ENCODE measurements at places on chromosomes 11 and 22. TPM values are rescaled to one million over a fixed set of nuclear protein-coding genes. Genes with fewer than 3 reads are reported as not detected.

GRCh38 chr11:64624883-64625481, 34.0 kb downstream of the SLC22A12 start:
- no peak for DNase-seq
- no peaks in the 10 kb centered on the region for H3K4me1 ChIP-seq
- peaks cover 4% of the 10 kb centered on the region for H3K27me3 ChIP-seq
- H3K27ac ChIP-seq, result no peak overlapping the region
- H3K36me3 ChIP-seq, result no peaks in the 10 kb centered on the region

- peaks cover 4% of the 10 kb centered on the region for H3K27me3 ChIP-seq
- no peak overlapping the region for H3K27ac ChIP-seq
- no peak for DNase-seq
- no peak overlapping the region for H3K4me3 ChIP-seq
- H3K4me1 ChIP-seq, result no peaks in the 10 kb centered on the region
These were observed 199.8 kb downstream of the MIAT start for GRCh38 chr22:26857169-26857568.

- H3K4me3 ChIP-seq, result no peak overlapping the region
- no peak for DNase-seq
- peaks cover 11% of the 10 kb centered on the region for H3K4me1 ChIP-seq
- no peak overlapping the region for H3K27ac ChIP-seq
These were observed 20.2 kb upstream of the PRDM10 start for GRCh38 chr11:130022799-130023198.

DNA sequence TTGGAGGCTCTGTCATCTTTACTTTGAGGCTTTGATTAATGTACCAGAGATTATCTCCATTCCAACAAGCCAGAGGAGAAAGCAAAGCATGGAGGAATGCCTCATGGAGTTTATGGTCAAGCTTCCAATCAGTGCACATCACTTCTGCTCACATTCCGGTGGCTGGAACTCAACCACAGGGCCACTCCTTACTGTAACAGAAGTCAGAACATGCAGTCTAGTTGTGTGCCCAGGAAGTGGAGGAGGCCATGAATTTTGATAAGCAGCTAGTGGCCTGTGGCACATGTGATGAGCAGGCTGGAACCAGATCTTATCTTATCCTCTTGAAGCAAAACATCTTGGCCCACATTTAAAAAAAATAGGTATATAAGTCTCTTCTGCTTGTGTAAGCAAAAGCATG, 258.9 kb upstream of the ARHGAP20 start:
- H3K36me3 ChIP-seq, result no peaks in the 10 kb centered on the region
- peaks cover 6% of the 10 kb centered on the region for H3K27me3 ChIP-seq
- H3K4me1 ChIP-seq, result no peaks in the 10 kb centered on the region
- peak; percentile 98 for DNase-seq
- H3K27ac ChIP-seq, result no peak overlapping the region
- H3K4me3 ChIP-seq, result no peak overlapping the region

DNA sequence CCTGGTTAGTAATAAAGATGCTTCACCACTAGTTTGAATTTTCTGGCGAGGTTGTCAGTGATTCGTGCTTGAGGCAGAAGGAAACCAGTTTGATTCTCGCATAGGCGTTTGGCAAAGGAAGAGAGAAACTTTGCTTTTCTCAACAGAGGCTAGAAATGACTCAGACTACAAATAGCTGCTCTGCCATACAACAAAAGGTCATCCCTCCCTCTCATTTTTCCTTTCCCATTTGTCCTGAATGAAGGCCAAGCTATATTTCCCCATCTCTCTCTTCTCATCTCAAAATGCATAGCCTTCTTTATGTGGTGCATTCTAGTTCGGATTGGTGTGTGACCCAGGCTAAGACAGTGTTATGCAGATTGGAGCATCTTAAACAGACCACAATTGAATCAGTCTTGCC, 741.4 kb downstream of the NTM start:
- H3K27me3 ChIP-seq, result no peaks in the 10 kb centered on the region
- peak; percentile 92 for DNase-seq
- H3K27ac ChIP-seq, result peak overlapping the region; percentile 65
- peaks cover 42% of the 10 kb centered on the region for H3K4me1 ChIP-seq

- H3K27ac ChIP-seq, result no peak within 1 kb of the TSS
- no peaks in the 10 kb centered on the region for H3K27me3 ChIP-seq
- peaks cover 15% of the 10 kb centered on the region for H3K36me3 ChIP-seq
- DNase-seq, result peak; percentile 59
- H3K4me1 ChIP-seq, result peaks cover 23% of the 10 kb centered on the region
- H3K4me3 ChIP-seq, result peak within 1 kb of the TSS; percentile 67
These were observed at the start of gene TMEM132A for GRCh38 chr11:60924110-60924905. Gene TMEM132A, plus strand, starts transcription at chr11:60924460. Its CDS starts 174 bp downstream, at chr11:60924634.

- no peaks in the 10 kb centered on the region for H3K27me3 ChIP-seq
- DNase-seq, result peak; percentile 88
- H3K36me3 ChIP-seq, result no peaks in the 10 kb centered on the region
- peaks cover 9% of the 10 kb centered on the region for H3K4me1 ChIP-seq
- no peak overlapping the region for H3K27ac ChIP-seq
These were observed 243.4 kb upstream of the POU2AF2 start for GRCh38 chr11:111001986-111002611.

DNA sequence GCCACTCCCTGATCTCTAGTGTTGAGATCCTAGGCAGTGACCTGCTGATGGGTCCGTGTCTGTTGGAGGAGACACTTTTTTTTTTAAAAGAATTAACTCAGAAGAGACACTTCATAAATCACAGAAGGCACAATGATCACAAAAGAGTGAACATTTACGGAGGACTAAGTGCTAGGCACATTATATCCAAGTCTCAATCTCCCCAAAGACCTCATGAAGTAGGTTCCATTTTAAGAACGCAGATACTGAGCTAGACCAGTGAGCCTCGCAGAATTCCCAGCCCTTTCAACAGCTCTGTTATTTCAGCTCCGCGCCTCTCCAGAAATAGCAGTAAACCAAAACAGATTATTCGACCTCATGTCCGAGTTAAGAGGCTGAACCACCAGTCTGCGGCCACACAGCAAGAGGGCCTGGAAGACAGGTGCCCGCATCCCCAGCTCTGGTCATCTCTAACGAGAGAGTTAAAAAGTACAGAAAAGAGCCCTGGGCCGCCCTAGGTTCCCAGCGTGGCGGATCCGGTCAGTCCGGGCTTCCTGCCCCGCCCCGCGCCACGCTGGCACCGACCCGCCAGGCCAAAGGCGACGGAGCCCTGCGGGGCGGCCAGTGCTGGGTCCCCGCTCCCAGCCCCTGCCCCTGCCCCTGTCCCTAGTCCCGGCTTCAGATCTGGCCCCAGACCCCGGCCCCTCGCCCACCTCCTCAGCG, 612 bp downstream of the XBP1 start:
- peak overlapping the region; percentile 99 for H3K27ac ChIP-seq
- H3K4me1 ChIP-seq, result peaks cover 18% of the 10 kb centered on the region
- H3K4me3 ChIP-seq, result peak overlapping the region; percentile 93
- H3K36me3 ChIP-seq, result peaks cover 37% of the 10 kb centered on the region

GRCh38 chr11:36463781-36464180, 46.3 kb downstream of the TRAF6 start:
- H3K4me1 ChIP-seq, result peaks cover 24% of the 10 kb centered on the region
- DNase-seq, result peak; percentile 74
- no peak overlapping the region for H3K4me3 ChIP-seq
- H3K27me3 ChIP-seq, result no peaks in the 10 kb centered on the region
- H3K27ac ChIP-seq, result peak overlapping the region; percentile 41
- no peaks in the 10 kb centered on the region for H3K36me3 ChIP-seq

- H3K4me3 ChIP-seq, result no peak overlapping the region
- H3K27me3 ChIP-seq, result no peaks in the 10 kb centered on the region
- H3K36me3 ChIP-seq, result no peaks in the 10 kb centered on the region
- no peak for DNase-seq
These were observed 20.1 kb upstream of the SPTBN2 start for GRCh38 chr11:66749091-66749490.

DNA sequence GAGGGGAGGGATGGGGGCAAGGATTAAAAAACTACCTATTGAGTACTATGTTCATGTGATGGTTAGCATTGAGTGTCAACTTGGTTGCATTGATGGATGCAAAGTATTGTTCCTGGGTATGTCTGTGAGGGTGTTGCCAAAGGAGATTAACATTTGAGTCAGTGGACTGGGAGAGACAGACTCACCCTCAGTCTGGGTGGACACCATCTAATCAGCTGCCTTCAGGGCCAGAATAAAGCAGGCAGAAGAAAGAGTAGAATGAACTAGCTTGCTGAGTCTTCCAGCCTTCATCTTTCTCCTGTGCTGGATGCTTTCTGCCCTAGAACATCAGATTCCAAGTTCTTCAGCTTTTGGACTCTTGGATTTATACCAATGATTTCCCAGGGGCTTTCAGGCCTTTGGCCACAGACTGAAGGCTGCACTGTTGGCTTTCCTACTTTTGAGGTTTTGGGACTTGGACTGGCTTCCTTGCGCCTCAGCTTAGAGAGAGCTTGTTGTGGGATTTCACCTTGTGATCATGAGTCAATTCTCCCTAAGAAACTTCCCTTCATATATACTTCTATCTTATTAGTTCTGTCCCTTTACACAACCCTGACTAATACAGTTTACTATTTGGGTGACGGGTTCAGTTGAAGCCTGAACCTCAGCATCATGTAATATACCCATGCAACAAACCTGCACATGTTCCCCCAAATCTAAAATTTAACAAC, 70.2 kb downstream of the MTNR1B start:
- no peaks in the 10 kb centered on the region for H3K36me3 ChIP-seq
- H3K4me1 ChIP-seq, result no peaks in the 10 kb centered on the region
- no peaks in the 10 kb centered on the region for H3K27me3 ChIP-seq

DNA sequence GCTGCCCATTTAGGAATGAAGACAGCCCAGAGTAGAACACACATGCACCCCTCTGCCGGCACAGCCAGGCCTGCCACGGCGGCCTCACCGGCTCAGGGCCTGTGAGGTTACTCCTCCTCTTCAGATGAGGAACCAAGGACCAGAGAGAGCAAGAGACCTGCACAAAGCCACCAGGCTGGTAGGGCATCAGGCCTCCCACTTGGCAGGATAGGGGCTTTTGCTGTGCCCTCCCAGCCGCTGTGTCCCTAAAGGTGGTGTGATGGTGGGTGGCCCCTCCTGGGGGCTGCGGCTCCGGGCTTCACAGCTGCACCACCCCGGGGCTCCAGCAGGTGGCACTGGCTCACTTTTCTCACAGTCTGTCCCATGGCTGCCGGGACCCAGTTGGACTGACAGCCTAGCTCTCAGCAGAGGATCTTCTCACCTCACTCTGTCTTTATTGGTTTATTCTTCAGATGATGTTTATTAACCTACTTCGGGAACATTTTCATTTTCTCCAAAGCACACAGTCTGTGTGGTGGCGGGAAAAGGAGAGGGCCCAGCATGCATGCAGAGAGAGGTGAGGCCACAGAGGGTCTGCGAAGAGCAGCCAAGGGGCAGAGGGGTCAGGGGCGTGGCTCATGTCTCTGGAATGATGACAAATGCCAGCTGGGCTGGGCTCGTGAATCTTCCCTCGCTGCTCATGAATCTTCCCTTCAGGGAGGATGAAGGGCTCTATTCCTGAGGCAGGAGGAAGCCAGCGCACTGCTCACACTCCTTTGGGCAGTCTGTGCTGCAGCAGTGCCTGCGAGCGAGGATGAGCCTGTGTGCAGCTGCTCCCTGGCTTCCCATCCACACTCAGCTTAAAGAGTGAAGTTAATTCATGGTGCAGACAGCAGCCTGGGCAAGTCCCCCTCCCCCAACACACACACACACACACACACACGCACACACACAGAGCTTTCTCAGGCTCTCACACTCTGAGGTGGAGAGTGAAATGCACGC, 101.1 kb upstream of the PITPNB start:
- H3K4me1 ChIP-seq, result peaks cover 4% of the 10 kb centered on the region
- DNase-seq, result peak; percentile 16
- no peaks in the 10 kb centered on the region for H3K36me3 ChIP-seq
- H3K27me3 ChIP-seq, result no peaks in the 10 kb centered on the region

DNA sequence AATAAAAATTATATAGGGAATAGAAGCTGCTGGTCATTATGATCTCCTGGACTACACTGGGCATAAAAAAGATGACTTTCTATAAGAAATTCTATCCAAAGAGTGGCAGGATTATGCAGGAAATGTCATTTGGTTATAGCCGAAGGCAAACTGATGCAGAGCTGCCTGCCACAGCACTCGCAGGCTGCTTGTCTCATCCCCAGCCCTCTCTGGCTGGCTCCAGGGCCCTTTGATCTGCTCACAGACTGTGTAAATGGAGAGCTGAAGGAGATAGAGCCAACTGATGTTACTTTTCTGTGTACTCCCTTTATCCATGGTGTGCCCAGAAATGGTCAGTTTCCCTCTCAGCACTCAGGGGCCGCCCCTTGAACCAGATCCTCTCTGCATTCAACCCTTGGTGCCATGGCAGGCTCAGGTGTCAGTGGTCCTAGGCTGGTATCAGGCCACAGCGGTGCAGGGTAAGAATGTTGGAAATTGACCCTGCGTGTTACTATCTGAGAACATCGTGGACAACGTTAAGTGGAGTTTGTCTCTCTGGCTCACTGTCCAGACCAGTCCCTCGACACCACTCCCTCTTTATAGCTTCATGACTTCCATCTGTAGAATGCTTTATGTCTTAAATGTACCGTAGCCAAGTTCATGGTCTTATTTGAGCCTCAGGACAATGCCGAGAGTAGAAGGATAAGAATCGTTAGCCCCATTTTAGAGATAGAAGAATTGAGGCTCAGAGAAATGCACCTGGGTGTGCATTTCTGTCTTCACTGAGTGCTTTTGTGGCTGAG, 27.8 kb downstream of the TEAD1 start:
- H3K36me3 ChIP-seq, result peaks cover 4% of the 10 kb centered on the region
- no peaks in the 10 kb centered on the region for H3K27me3 ChIP-seq
- peaks cover 27% of the 10 kb centered on the region for H3K4me1 ChIP-seq
- no peak overlapping the region for H3K27ac ChIP-seq
- no peak for DNase-seq

DNA sequence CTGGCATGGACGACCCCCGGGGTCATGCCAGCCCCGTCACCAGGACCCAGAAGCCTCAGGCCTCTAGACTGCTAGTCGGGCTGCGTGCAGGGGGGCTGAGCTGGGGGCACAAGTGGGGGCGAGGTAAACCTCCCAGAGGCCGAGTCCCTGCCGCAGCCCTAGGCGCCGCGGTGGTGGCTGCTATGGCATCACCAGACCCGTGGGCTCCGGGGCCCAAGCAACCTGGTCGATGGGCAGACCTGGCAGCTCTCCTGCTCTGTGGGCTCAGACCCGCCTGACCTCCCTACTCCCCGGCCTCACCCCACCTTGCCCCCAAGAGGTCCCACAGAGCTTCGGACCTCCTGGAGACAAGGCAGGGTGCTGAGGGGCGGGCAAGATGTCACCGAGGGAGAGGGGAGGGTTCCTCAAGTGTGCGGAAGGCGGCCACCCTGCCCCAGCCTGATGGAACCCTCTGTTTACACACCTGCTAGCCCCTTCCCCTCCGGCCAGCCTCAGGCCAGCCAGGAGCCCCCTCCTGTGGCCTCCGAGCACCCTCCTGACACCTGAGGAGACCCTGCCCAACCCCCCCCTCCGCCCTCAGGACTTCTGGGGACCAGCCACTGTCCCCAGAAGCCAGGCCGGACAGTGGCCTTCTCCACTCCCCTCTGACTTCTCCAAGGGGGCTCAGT, 9.4 kb downstream of the IGF2 start:
- no peaks in the 10 kb centered on the region for H3K4me1 ChIP-seq
- no peak for DNase-seq
- no peak overlapping the region for H3K27ac ChIP-seq
- no peak overlapping the region for H3K4me3 ChIP-seq
- no peaks in the 10 kb centered on the region for H3K36me3 ChIP-seq
- peaks cover 7% of the 10 kb centered on the region for H3K27me3 ChIP-seq

GRCh38 chr22:43878831-43879550, 12.8 kb downstream of the PNPLA5 start:
- H3K36me3 ChIP-seq, result no peaks in the 10 kb centered on the region
- H3K27me3 ChIP-seq, result peaks cover 8% of the 10 kb centered on the region
- H3K27ac ChIP-seq, result no peak overlapping the region

SIK2 gene
- 15.0 TPM for total RNA-seq

MOGAT2 gene
- total RNA-seq, result not detected

TYR gene
- total RNA-seq, result not detected

SLC37A4 gene
- 11.7 TPM for total RNA-seq

KCNJ11 gene
- total RNA-seq, result not detected

TRIM22 gene
- total RNA-seq, result 167 TPM

OR52A5 gene
- not detected for total RNA-seq

All from astrocyte (in vitro differentiated cells and primary cell).